ENCODE measurements at places on chromosomes 12 and 14.

GRCh38 chr14:106372870-106373652 lies 846.7 kb downstream of the TMEM121 start:
- DNase-seq, result no peak

DNA sequence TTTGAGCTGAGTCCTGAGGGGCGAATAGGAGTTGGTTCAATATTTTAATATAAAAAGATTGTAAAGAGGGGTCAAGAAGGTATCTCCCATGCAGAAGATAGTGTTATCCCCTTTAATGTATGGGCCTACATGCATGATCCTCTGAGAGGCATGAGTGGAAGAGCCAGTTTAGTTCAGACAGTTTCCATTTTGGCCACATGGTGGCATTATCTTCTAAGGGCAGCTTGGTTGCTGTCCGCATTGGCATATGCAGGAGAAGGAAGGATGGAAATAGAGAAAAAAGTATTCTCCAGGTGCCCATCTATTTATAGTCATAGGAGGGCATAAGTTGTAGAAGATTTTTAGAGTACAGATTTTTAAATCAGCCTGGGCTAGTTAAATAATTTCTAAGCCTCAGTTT lies 5.4 kb downstream of the SAMD4A start:
- DNase-seq, result no peak

GRCh38 chr12:4762773-4763172 lies 42.6 kb downstream of the GALNT8 start:
- DNase-seq, result no peak

DNA sequence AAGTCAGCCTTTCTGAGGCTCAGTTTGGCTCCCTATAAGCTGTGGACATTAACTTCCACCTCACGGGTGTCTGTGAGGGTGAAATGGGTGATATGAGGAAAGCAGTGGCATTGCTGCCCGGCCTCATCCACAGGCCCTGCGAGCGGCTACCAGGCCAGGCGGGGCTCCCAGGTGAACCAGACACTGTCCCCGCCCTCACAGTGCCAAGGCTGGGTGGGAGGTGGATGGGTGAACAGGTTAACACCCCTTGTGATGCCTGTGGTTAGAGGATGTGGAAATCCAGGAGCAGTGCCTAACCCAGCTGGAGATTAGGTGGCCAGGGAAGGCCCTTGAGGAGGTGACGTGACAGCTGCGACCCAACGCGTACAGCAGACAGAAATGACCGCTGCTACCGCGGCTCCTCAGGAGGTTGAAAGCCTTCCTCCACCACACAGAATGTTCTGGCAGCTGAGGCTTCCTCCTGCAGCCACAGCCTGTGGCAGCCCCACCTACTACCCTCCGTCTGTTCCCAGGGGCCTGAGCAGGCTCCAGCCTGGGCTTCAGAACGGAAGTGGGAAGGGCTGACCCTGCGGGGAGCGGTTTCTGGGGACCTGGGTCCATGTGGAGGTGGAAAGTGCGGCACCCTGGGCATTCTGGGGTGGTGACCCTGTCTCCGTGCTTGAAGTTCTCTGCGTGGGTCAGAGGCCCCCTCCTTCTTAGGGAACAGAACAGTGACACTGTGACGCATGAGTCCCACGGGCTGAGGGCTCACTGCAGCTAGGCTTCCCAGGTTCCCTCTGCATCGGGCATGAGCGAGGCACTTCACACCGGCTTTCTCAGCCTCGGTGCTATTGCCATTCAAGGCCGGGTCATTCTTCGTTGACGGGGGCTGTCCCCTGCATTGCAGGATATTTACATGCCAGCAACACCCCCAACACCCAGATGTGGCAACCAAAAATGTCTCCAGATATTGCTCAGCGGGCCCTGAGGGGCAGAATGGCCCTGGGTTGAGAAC lies 9.7 kb downstream of the MMAB start:
- no peak for DNase-seq

DNA sequence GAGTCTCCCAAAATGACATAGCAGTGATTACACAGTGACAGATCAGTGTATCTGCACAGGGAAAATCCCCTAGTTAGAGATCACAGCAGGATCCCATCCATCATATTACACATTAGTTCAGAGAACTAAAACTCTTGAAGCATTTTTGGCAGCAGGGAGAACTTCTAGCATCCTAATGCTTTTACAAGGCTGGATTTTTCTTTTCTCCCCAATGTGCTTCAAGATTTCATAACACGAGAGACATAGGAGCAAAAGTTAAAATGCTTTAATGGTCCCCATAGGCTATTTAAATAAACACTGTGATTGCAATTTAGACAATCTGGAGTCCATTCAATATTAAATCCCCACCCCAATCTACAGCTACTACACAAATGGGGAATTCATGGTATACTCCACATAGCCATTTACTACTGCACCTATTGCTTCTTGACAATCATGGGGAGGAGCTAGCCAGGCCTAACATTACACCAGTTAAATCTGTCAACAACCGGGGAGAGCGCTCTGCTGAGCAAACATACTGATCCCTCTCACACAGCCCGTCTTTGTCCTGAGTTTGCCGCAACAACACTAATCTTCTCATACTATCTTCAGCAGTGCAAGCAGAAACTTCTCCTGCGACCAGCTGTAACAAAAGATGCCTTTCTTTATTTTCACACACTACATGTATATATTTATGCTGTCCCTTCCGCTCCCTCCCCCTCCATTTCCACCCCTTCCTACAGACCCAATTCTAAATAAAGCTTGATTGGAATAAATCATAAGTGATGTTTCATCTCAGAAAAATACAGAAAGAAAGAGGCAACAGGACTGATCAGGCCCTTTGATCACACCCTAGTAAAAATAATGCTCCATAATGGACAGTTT lies 120.3 kb upstream of the SOX5 start:
- no peak for DNase-seq

GRCh38 chr14:104148433-104149277 lies 10.3 kb downstream of the KIF26A start:
- DNase-seq, result no peak

DNA sequence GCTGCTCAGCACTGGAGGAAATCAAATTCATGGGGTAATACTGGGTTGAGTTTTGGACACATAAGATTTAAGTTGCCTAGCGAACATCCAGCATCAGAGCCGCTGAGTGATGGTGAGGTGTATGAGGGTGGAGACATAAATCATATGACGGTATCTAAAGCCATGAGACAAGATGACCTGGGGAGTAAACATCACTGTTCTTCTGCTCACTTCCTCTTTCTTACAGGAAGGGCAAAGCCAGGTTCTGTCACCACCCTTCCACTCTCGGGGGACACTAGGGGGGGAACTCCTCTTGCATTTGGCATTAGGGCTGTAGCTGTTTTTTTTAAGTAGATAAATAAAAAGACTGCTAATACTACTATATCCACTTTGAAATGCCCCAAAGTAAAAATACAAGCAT lies 24.0 kb downstream of the PRDM4 start:
- peak; percentile 30 for DNase-seq

GRCh38 chr12:40828593-40828990 lies 136.4 kb downstream of the CNTN1 start:
- DNase-seq, result no peak

- no peak for DNase-seq
These were observed 798 bp downstream of the PDZRN4 start for GRCh38 chr12:41188841-41189394.

GRCh38 chr12:63302941-63303536 lies 152.0 kb upstream of the AVPR1A start:
- no peak for DNase-seq

DNA sequence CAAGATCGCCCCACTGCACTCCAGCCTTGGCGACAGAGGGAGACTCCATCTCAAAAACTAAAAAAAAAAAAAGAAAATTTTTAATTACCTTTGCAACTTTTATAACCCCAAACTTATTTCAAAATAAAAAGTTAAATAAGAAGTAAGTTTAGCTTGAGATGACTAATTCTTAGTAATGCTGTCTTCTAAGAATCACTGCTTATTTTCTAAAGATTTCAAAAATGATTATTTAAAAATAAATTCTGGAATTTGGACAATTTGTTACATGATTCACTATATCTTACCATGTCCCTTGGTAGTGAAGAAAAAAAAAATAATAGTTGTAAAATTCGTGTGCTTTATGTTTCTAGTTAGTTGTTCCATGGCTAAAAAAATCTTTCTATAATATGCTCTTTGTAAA lies 11.6 kb upstream of the HECTD1 start:
- no peak for DNase-seq

GRCh38 chr12:53887006-53887405 lies 51.6 kb upstream of the HOXC13 start:
- DNase-seq, result no peak

- no peak for DNase-seq
These were observed 115.5 kb upstream of the G2E3 start for GRCh38 chr14:30443368-30444007.

- no peak for DNase-seq
These were observed 8.6 kb downstream of the GLTP start for GRCh38 chr12:109871668-109872314.

GRCh38 chr12:42892702-42893551 lies 303.4 kb upstream of the PRICKLE1 start:
- DNase-seq, result no peak

GRCh38 chr14:85604021-85604420 lies 74.1 kb downstream of the FLRT2 start:
- no peak for DNase-seq

DNA sequence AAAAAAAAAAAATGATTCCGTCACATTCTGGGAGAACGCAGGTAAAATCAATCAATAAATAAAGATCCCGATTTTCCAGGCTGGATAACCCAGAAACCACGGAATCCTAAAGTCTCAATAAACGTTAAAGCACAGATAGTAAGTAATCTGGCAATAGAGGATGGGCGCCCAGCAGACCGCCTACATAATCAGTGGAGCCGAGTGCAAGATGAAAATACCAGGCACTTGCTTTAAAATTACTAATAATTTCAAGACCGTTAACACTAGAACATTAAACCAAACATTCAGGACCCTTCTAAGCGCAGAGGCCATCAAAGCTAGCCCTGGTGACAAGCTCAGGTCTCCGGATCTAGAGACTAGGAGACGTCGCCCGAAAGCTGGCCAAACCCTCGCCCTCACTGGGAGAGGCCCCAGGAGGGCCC lies 1.2 kb upstream of the DCAF11 start:
- DNase-seq, result no peak

DNA sequence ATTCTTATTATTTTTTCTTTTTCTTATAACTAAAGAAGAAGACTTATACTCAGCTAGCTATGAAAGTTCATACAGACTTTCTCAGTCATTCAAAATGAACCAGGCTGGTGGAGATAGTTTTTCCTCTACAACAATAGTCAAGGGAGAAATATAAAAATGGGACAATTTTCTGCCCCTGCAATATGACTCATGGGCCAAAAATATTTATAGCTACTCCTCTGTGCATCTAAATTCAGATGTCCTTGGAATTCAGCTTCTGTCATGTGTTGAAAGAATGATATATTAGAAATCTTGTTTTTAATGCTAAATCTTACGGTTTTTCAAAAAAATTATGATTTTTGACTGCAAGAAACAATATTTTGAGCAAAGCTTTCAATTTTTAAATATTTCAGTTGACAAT lies 237.2 kb upstream of the SYT10 start:
- no peak for DNase-seq

- DNase-seq, result no peak
These were observed 46.3 kb upstream of the SLC38A4 start for GRCh38 chr12:46872135-46872534.

DNA sequence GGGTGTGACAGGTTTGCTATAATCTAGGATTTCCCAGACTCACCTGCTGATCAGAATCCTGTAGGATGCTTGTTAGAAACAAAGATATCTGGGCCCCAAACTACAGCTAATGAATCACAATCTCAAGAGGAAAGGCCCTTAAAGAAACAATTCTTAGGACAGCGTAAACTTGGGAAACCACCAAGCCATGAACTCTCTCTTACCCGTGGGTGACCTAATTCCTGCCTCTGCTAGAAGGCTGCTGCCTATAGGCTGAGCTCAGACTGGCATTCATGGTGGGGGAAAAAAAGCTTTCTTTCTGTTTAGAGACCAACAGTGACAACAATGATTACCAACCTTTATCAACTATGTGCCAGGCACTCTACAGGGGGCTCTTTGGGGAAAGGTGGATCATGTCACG lies 213.9 kb upstream of the FKBP4 start:
- no peak for DNase-seq

- DNase-seq, result no peak
These were observed 39.3 kb downstream of the GLT8D2 start for GRCh38 chr12:104010606-104011169.

DNA sequence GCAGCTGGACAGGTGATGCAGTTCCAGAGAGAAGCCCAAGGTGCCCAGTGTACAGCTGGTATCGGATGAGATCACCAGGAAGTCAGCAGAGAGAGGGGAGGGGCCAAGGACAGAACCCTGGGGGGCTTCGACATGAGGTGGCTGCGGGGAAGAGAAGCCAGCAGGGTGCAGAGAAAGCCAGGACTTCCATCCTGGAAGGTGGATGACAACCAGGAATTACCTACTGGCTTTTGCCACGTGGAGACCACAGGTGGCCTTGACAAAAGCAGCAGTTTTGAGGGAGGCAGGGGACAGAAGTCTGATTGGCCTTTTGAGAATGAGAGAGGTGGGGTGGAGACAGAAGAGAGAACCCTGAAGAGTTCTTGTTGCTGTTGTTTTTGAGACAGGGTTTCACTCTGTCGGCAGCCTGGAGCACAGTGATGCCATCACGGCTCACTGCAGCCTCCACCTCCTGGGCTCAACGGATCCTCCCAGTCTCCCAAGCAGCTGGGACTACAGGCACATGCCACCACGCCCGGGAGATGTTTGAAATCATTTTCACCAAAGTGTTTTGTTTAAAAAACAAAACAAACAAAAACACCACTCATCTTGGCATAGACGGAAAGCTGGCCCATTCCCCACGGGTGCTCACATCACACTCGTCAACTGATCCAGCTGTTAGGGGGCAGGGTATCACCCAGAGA lies 35.2 kb downstream of the CDC42BPB start:
- DNase-seq, result no peak

DNA sequence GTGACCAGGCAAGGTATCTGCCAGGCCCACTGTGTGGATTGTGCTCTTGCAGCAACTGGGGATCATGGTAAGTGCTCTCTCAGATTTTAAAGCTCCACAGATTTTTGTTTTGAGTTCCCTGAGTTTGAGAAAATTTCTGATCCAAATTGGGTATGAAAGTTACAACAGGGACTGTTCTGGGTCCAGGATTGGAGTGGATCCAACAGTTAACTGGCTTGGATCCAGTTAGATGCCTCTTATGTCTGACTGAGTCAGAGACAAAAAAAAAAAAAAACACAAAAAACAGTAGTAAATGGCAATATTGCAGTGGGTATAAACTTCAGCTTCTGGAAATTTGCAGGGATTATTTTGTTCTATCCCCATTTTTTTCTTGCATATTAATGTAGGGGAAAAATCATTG lies 598.8 kb downstream of the C12orf50 start:
- DNase-seq, result no peak

GRCh38 chr12:133130808-133131128 lies 341 bp downstream of the ZNF10 start:
- DNase-seq, result no peak

- DNase-seq, result no peak
These were observed 81.0 kb downstream of the PTPN21 start for GRCh38 chr14:88473791-88474190.

DNA sequence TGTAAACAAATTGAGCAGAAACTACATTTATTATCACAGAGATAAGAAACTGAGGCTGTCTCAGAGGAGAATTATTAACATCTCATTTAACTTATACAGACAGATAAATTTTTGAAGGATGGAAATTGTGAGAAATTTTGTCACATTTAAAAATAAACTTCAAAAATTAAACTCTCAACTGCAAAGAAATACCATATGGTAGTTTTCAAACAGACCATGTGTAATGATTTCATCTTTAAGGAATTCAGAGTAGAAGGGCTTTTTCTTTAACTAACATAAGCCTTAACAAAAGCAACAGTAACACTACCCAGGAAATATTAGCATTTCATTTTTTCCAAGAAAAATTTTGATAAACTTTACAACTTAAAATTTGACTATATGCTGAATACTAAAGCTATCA lies 26.6 kb downstream of the NUP37 start:
- DNase-seq, result no peak
